Central memory CD4-positive, alpha-beta T cell (primary cell): ENCODE measurements at places on chromosomes 16 and 17.

DNA sequence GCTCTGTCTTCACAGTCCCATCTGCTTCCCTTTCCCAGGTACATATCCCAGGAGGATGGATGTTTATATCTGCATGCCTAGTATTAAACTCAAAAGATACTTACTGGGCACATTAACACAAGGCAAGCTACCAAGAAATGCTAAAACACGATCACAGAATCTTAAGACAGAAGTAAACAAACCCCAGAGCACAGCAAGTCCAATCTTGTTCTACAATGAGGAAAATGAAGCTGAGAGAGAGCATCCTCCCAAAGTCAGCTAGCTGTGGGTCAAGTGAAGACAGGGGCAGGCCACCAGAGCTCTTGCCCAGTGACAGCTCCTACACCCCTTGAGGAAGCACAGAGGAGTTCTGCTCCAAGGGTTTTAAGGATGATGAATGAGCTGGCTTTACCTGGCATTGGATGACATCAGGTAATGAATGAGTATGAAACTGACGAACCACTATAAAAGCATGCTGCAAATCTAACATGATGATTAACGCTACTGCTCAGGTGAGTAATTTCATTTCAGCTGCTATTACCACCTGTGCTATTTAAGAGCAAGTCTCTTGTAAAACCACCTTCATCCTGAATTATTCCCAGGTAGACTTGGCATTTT is 20.3 kb downstream of the XPO6 start:
- no peak for DNase-seq

GRCh38 chr17:10205549-10206185 is 7.3 kb upstream of the GAS7 start:
- DNase-seq = no peak

DNA sequence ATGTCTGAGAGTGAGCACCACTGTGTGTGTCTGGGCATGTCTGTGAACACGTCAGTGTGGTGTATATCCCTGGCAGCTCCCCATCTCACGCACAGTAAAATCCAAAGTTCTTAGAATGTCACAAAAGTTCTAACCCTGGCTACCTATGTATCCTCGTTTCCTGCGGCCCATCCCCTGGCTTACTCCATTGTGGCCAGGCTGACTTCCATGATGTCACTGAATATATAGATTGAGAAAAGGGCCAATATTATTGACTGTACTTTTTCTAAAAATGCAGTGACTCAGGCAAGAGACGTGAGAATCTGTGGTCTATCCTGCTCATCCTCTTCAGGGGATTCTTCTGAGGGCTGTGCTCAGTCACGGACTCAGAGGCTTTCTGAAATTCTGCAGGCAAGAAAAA is 963 bp upstream of the METTL22 start:
- no peak for DNase-seq

- peak; percentile 71 for DNase-seq
Measured at GRCh38 chr17:7886227-7887037, 2.2 kb upstream of the CHD3 start.

DNA sequence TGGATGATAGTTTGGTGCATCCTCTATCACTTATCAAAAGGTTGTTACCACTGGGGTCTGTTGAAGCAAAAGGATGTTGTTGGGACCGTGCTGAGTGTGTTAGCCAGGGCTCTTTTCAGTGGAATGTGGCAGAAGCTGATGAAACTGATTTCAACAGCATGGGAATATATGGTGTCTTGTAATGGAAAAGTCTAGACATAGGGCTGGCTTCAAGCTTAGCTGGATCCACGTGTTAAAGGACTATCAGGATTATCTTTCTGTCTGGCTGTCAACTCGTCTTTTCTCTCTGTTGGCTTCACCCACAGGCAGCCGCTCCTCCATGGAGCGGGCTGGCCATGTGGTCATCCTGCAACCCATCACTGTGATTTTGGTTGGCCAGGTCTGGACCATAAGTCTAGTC is 8.7 kb downstream of the SNX29 start:
- no peak for DNase-seq

DNA sequence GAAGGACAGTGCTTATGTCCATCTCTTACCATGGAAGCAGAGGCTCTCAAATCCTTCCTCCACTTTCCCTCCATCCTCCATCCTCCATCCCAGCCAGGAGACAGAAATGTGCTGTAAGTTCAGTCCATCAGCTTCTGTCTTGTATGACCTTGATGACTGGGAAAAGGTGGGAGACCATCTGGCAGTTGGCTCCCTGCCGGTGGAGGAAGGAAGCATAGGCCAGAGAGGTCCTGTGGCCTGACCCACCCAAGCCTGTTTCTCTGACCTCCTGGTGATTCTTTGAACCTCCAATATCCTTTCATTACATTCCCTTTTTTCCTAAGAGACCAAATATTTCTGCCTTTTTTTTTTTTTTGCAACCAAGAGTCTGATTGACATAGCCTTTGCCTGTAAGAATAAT is 215.3 kb downstream of the ABCC12 start:
- no peak for DNase-seq

GRCh38 chr17:51359055-51359454 is 98.7 kb downstream of the UTP18 start:
- DNase-seq = no peak

DNA sequence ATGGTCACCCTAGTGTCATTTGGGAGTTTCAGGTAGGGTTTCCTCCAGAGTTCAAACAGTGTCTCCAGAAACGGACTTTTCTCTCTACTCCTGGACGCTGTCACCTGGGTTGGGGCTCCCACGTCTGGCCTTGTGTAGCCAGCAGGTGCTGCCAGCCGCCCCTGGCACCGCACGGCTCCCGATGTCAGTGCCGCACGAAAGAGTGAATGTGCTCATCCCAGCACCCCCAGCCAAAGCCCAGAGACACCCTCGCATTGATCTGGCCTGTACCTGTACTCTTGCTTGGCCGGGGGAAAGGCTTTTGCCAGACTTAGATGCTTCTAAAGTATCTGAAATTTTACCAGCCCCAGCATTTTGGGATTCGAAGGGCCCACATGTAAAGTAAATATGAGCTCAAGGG is 351.9 kb downstream of the C16orf95 start:
- no peak for DNase-seq

GRCh38 chr16:5502467-5502869 is 404.9 kb upstream of the EEF2KMT start:
- DNase-seq = no peak
